Substantia nigra (tissue), 51 donors: ENCODE measurements at places on chromosomes 3 and 15.
A peak's percentile ranks its signal among the peaks of the same experiment; 100 is the strongest.

DNA sequence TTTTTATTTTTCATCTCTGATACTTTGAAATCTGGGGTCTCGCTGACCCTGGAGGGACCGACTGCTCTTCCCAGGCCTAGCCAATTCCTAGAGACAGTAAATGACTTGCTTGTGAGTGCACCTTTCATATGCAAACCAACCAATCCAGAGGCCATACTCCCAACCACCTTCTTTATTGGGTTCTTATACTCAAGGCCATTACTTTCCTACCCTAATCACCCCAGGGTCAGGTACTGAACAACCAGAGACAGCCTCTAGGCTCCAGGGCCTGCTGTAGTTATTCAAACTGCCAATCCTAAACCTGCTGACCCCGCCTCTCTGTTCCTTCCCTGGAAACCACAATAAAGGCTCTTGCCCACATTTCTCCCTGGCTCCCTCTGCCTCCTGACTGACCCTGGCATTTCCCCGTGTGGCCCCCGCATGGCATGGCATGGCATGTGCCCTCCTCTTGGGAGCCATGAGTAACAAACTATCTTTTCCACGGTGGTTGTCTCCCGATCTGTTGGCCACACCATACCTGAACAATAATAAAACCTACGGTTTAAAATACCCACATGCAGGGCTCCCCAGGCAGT, 42.9 kb downstream of the ADCY5 start:
- no peak for DNase-seq

DNA sequence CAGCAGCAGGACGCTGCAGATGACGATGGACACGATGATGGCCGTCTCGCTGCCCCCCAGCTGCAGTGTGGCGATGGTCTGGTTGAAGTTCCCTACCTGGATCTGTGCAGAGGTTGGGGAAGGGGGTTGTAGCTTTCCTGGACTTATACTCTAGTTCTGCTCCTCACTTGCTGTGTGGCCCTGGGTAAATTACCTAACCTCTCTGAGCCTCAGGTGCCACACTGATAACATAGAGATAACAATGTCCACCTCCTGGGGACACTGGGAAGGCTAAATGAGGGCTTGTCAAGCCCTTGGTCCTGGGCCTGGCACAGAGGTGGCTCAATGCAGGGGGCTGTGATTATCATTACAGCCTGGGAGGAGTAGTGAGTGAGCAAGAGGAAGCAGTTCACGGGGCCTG, 26.9 kb downstream of the H1-8 start:
- no peak for DNase-seq

DNA sequence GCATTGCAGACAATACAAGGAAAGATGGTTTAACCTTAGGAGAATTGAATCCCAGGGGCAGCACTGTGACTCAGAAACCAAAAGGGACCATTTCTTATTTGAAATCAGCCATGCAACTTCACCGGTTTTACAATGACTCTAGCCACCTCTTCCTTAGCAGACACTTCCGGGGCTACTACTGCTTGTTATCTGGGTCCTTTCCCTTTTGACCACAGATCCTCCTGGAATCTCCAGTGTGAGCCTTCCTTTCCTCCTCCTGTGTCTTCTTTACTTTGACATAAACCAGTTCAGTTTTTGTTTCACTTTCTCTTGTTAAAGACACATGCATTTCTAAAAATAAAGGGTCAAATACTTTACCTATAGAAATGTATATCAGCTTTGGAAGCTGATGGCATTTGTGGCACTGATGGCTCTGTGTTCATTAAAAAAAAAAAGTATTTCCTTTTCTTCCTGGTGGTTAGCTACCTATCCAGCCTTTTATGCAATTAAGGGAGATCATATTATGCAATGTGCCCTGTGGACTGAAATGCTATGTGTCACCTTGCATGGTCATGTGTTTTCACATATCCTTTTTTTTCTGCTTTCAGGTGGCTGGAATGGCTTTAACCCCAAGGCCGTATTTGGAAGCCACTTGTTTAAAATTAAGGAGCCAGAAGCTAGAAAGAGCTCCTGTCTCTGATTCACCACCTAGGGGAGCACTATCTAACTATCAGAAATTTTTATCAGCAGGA, 296.2 kb downstream of the CHL1 start:
- DNase-seq: no peak

GRCh38 chr3:178384321-178385230, 151.7 kb upstream of the KCNMB2 start:
- peak; percentile 13 for DNase-seq

GRCh38 chr3:72111265-72112205, 326.6 kb upstream of the PROK2 start:
- no peak for DNase-seq

DNA sequence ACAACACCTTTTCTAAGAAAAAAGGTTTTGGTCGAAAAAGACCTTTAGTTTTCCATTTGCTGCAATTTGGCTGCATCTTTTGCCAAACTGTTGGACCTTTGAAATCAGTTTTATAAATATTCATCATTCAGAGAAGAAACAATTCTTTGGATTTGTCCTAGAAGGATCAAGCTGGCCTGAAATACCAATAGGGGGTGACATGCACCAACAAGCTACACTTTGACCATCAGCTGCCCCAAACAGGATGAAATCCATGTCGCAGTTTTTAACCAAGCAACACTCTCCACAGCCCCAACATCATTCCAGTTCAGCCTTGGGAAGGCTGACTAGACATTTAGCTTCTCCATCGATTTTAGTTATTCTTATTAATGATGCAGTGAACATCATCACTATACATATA, 9.8 kb downstream of the RPL15 start:
- no peak for DNase-seq

DNA sequence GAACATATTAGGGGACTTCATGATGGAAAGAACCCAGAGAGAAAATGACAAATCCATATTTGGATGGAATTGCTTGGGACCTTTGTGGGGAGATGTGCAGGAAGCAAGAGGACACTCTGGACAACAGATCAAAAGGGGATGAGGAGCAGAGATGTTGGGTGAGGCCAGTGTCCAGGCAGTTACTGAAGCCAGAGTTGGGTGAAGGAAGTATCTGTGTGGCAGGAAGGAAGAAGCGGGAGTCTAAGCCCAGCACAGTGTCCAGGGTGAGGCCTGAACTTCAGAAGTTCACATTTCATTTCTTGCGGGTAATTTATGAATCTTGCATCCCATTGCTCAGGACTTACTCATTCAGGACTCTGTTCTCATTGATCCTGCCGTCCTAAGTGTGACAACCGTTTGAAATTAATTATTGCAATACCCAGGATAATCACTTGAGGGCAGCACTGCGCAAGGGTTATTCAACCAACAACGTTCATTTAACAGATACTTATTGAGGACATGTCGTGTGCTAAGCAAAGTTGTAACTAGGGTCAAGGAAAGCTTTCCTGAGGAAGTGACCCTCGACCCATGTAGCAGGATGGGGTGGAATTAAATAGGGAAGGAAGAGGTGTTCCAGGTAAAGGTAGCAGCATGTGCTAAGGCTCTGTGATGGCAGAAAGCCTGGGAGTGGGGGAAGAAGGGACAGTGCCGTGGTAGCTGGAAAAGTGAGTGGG, 61.3 kb upstream of the CMTM8 start:
- DNase-seq: no peak

- DNase-seq: no peak
Observed at GRCh38 chr3:123344175-123344906, 104.5 kb downstream of the ADCY5 start.

DNA sequence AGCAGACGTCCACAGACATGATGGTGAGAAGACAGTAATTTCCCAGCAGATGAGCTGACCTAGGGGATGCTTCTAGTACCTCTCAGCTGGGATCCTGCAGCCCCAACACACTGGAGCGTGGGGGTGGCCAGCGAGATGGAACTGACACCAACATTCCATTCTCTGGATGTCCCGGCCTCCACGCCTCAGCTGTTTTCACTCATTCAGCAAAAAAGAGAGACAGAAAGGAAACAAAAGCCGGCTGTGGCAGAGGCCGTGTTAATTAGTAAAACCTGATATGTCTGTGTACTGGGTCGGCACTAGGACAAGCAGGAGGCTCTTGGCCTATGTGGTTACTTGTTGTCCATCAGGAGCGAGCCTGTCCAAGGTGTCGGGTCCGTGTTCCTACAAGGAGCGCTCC, 82.6 kb upstream of the MYZAP start:
- DNase-seq: no peak

DNA sequence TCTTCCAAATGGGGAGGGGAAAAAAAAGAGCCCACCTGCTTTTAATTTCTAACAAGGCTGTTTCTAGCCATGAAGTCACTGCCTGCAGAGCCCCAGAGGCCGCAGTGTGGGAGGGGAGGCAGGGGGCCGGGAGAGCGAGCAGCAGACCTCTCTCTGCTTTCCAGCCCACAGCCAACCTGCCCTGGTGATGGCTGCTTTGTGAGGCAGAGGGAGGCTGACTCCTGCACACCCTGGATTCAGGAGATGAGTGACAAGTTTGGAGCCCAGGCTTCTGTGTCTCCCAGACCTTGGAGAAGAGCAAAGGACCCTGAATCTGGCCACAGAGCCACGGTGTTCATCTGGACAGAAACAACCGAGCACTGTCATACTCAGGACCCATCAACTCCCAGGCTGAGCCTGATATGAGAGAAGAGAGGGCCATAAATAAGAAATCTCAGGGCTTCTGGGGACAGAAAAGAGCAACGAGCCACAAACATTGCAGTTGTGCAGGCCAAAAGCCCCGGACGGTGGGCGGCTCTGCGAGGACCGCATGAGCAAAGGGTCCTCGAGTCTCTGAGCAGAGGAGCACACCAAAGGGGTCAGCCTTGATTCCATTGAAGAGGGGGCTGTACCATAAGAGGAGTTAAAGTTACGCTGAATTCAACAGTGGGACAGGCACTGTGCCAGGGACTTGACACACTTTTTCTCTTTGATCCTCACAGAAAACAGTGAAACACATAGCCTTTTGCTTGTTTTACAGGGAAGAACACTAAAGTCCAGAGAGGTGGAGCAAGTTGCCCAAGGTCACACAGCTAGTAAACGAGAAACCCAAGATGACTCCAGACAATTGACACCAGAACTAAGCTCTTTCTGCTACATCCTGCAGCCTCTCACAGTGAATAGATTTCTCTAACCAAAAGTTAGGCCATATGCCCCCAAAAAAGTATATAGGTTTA, 97.2 kb downstream of the SEMA5B start:
- DNase-seq: no peak

- DNase-seq: peak; percentile 72
Observed at GRCh38 chr3:23865595-23866396, 51.0 kb downstream of the NKIRAS1 start.

DNA sequence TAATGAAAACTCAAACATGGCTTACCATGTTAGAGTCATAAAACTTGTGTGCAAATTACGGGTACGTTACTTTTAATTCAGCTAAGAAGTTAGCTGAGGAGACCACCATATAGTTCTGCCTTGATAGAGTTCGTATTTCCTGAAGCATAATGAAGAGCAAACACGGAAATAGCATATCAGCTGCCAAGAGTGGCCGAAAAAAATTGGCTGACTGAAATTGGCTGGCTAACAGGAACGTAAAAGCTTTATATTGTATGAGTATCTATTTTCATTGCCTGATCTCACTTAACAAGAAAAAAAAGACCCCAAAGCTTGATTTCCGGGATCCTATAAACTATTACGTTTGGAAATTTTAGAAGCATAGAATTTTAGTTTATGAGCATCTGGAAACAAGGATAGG, 1222.9 kb downstream of the ZPLD1 start:
- no peak for DNase-seq

DNA sequence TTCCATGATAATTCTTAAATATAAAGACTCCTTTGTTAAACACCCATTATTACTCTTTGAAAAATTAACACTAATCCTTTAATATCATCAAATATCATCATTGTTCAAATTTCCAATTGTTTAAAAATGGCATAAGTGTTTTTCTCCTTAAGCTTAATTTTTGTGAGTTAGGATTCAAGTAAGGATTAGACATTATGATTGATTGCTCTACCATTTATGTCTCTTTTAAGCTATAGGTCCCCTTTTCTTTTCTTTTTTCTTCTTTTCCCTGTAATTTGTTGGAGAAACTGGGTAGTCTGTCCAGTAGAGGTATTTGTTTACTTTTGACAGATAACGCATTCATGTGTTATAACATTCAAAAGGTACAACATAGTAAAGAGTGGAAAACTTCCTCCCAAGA, 9.1 kb downstream of the ABHD2 start:
- no peak for DNase-seq

GRCh38 chr3:177245250-177245649, 48.0 kb upstream of the TBL1XR1 start:
- DNase-seq: no peak

GRCh38 chr15:68962465-68962864, 32.1 kb downstream of the SPESP1 start:
- no peak for DNase-seq

DNA sequence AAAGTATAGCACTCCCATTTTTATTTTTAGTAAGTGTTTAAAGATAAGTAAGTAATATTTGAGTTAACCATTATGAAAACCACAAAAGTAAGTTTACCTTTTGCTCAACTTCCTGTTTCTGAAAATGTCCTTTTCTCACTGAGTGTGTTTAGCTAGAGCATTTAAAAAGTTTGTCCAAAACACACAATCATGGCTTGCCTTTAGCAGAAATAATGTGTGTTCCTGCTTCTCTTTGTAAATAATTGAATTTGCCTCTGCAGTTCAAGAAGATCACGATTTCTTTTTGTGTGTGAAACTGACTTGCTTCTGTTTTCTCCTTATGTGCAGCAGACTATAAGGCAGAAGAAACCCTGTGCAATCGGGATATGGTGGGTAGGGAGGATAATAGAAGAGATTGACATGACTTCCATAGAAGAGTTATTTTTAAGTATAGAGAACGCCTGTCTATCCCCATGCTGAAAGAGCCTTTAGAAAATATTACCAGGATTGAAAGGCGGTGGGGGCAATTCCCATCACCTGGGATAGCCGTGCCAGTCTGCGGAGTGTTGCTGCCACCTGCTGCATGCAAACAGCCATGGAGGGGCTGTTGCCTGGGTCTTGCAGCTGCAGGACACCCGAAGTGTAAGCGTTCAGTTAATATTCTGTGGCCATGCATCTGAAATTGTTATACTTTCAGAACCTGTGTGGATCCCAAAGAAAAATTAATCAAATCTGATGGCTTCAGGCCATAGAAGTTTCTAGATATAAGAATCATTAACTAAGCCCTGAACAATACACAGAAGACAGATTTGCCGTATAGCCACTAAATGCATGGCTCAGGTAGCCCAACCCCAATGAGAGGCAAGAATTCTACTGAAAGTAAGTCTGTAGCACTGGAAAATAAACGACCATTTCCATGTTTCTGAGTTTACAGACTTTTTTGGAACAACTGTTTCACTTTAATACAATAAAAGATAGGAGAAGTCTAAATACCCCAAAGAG, 2.4 kb upstream of the CD96 start:
- DNase-seq: peak; percentile 19

GRCh38 chr3:99863588-99863987, 45.9 kb downstream of the CMSS1 start:
- DNase-seq: no peak

DNA sequence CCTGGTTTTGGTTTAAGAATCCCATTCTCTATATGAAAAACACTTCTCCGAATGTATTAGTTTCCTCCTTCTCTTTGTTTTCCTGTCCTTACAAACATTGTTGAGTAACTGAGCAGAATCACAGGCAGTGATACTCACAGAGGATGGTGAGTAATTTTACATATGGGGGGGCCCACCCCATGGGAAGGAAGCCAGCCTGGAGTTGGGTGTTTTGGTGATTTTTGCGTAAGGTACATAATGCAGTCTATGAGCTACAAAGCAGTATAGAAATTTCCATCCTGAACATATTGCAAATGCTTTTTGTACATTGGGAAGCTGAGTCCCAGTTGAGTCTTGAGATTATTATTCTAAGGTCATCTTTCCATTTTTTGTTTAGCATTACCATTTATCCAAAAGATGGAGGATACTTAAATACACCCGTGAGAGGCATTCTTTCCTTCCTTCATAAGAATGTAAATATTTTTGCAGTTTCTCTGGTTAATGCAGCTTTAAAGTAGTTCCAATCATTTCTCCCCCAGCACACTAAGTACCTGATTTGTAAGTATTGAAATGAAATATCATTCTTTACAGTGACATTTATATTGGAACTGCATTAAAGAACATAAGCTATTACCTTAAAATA, 476.8 kb downstream of the AGBL1 start:
- no peak for DNase-seq
